ENCODE measurements at places on chromosomes 3 and 15. TPM values are rescaled to one million over a fixed set of nuclear protein-coding genes. Genes with fewer than 3 reads are reported as not detected.

ZPLD1 gene
- 0.44 TPM for polyA plus RNA-seq

ZNF502 gene
- polyA plus RNA-seq: 9.0 TPM

IL5RA gene
- polyA plus RNA-seq: 1.8 TPM

CLDN18 gene
- polyA plus RNA-seq: 2.6 TPM

MAPKAPK3 gene
- polyA plus RNA-seq: 21.4 TPM

ECE2 gene
- polyA plus RNA-seq: 1.1 TPM

SHF gene
- 13.2 TPM for polyA plus RNA-seq

FHIT gene
- 10.1 TPM for polyA plus RNA-seq

DNAJA4 gene
- polyA plus RNA-seq: 183 TPM

TMCO5A gene
- 100 TPM for polyA plus RNA-seq

CATSPER2 gene
- polyA plus RNA-seq: 59.0 TPM

HRH1 gene
- 3.2 TPM for polyA plus RNA-seq

PLSCR4 gene
- 42.5 TPM for polyA plus RNA-seq

HACL1 gene
- 42.2 TPM for polyA plus RNA-seq

CCR1 gene
- 4.9 TPM for polyA plus RNA-seq

ATP13A5 gene
- 0.26 TPM for polyA plus RNA-seq

FBN1 gene
- 77.1 TPM for polyA plus RNA-seq

P2RY1 gene
- 2.0 TPM for polyA plus RNA-seq

COL8A1 gene
- 11.5 TPM for polyA plus RNA-seq

All from testis (tissue), 5 donors.